HFFc6 (cell line): ENCODE measurements at places on chromosomes 5 and 9. TPM values are rescaled to one million over a fixed set of nuclear protein-coding genes. Genes with fewer than 3 reads are reported as not detected.

DNA sequence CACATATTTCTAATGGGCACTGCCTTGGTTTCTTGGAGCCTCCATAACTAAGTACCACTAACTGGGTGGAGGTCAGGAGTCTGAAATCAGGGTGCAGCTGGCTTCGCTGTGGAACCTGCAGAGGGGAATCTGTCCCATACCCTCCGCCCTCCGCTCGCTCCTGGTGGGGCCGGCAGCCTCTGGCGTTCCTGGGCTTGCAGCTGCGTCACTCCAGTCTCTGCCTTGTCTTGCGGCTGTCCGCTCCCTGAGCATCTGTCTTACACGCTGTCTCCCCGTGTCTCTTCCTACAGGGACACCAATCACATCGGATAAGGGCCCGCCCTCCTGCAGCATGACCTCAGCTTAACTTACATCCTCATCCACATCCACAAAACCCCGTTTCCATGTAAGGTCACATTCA is 45.4 kb downstream of the NTNG2 start:
- DNase-seq: no peak

DNA sequence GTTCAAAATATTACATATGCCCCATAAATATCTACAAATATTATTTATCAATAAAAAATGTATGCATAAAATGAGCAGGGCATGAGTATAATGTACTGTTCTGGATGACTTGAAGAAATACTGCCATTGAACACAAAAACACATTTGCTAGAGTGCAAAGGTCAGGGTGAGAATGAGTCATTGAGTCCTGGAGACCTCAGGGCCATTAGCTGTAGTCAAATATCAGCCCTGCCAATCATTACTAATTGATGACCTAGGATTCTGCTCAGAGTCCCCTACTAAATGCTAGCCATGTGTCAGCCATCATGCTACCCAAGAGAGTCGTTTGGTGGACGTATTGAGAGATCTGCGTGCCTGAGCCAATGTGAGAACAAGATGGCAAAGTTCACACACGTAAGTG is 80.3 kb upstream of the FAM169A start:
- DNase-seq: no peak

Gene STKLD1
- 0.82 to 1.1 TPM (median 0.85 TPM) in 3 replicates for total RNA-seq

Gene INSL4
- not detected in 3 replicates for total RNA-seq

Gene ENC1
- 26.9 to 59.4 TPM (median 39.7 TPM) in 3 replicates for total RNA-seq

Gene EMB
- not detected in 3 replicates for total RNA-seq
